DND-41 (cell line): ENCODE measurements at places on chromosomes 4 and X.

- H3K4me1 ChIP-seq: peaks cover 21% of the 10 kb centered on the region
- no peaks in the 10 kb centered on the region for H3K36me3 ChIP-seq
- peak overlapping the region; percentile 57 for H3K27ac ChIP-seq
Measured at GRCh38 chrX:19990151-19990555, 708 bp downstream of the BCLAF3 start.

DNA sequence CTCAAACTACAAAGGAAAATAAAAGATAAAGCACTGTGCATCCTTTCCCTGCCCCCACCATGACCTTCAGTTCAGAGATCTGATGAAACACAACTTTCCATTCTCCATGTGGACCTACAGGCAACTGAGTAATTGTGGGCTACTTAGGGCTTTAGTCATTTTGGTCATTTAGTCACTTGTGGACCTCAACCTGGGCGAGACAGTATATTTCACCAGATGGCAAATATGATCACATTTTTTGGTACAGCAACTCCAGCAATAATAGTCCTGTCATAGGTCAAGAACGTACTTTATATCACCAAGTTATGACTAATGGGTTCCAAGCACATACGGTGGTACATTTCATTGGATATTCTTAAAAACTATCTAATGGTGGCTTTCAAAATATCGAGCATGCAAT, 141.2 kb downstream of the PDGFC start:
- no peaks in the 10 kb centered on the region for H3K27me3 ChIP-seq
- H3K27ac ChIP-seq: no peak overlapping the region

GRCh38 chrX:19747652-19748610, 139.5 kb downstream of the SH3KBP1 start:
- peaks cover 27% of the 10 kb centered on the region for H3K36me3 ChIP-seq
- H3K27me3 ChIP-seq: no peaks in the 10 kb centered on the region
- peak overlapping the region; percentile 50 for H3K4me3 ChIP-seq
- peaks cover 83% of the 10 kb centered on the region for H3K4me1 ChIP-seq

GRCh38 chrX:13933851-13934250, 95.8 kb downstream of the GEMIN8 start:
- no peak overlapping the region for H3K27ac ChIP-seq
- no peaks in the 10 kb centered on the region for H3K27me3 ChIP-seq
- H3K36me3 ChIP-seq: no peaks in the 10 kb centered on the region
- H3K4me3 ChIP-seq: no peak overlapping the region
- no peak for DNase-seq

- H3K4me3 ChIP-seq: no peak overlapping the region
- H3K36me3 ChIP-seq: no peaks in the 10 kb centered on the region
- peak; percentile 47 for DNase-seq
- H3K27me3 ChIP-seq: no peaks in the 10 kb centered on the region
Measured at GRCh38 chr4:100165809-100166208, 24.5 kb downstream of the DDIT4L start.

DNA sequence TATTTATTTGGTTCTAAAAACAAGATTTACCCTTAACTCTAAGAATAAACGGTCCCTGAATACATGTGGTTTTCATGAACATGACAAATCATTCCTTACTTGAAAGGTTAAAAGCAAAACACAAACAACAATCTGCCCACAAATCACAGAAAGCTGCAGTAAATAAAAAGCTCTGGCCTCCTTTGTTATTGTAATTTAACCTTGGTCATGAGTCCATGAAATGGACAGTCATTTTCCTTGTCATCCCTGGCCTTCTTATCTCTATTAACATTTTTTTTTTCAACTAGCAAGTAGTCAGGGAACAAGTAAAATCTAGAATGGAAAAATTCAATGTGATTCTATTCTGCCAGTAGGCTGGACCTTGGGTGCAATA, 92.7 kb downstream of the SCD5 start:
- H3K27me3 ChIP-seq: no peaks in the 10 kb centered on the region
- H3K4me1 ChIP-seq: no peaks in the 10 kb centered on the region
